ENCODE measurements at places on chromosomes 6 and 20.
A peak's percentile ranks its signal among the peaks of the same experiment; 100 is the strongest.

- H3K27me3 ChIP-seq = no peaks in the 10 kb centered on the region
- no peak overlapping the region for H3K4me3 ChIP-seq
- H3K36me3 ChIP-seq = no peaks in the 10 kb centered on the region
- H3K27ac ChIP-seq = no peak overlapping the region
These were observed 40.8 kb downstream of the CCDC170 start for GRCh38 chr6:151534576-151534975.

GRCh38 chr6:127824061-127824460, 76.8 kb downstream of the THEMIS start:
- H3K4me3 ChIP-seq = no peak overlapping the region
- H3K4me1 ChIP-seq = no peaks in the 10 kb centered on the region
- H3K27me3 ChIP-seq = no peaks in the 10 kb centered on the region
- DNase-seq = no peak
- no peaks in the 10 kb centered on the region for H3K36me3 ChIP-seq
- no peak overlapping the region for H3K27ac ChIP-seq

- H3K27ac ChIP-seq = no peak overlapping the region
- DNase-seq = no peak
- H3K36me3 ChIP-seq = no peaks in the 10 kb centered on the region
These were observed 19.5 kb upstream of the OCSTAMP start for GRCh38 chr20:46569961-46570360.

GRCh38 chr20:42961771-42962170, 227.9 kb downstream of the PTPRT start:
- no peak overlapping the region for H3K27ac ChIP-seq
- H3K36me3 ChIP-seq = no peaks in the 10 kb centered on the region
- DNase-seq = no peak

DNA sequence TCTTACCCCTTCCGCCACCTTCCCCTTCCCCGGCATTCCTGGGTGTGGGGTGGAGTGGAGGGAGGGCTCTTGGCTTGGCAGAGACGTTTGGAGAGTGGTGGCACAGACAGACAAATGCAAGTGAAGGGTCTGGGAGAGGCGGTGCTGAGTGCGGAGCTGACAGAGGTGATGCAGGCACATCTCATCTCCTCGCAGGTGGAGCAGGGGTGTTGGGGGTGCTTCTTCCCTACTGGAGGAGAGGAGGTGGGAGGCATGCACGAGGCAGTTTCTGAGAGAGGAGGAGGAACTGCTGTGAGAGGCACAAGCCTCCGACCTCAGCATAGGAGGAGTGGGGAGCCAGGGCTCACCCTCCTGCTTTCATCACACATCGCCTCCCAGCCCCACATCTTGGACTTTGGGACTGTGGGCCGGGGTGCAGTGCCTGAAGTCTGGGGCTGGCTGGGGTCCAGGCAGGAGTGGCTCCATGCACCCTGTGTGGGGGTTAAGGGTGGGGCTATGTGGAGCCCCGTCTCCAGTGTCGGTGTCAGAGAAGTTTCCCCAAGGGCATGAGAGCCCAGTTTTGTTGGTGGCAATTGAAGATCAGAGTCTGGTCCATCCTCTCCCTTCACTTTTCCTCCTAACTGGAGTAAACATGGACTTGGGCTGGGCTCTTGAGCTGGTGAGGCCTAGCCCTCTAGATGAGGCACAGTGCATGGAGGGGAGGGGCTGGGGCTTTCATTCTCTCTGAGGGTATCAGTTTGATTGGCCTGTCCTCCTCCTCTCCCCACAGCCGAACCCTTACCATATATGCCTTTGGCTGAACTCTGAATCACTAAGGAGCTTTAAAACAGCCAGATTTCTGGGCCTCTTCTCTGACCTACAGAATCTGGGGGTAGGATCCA, 20.2 kb upstream of the SLC22A7 start:
- H3K36me3 ChIP-seq = no peaks in the 10 kb centered on the region
- peaks cover 67% of the 10 kb centered on the region for H3K27me3 ChIP-seq
- no peak overlapping the region for H3K27ac ChIP-seq

GRCh38 chr6:121436960-121437850, 1.8 kb downstream of the GJA1 start:
- peak overlapping the region; percentile 57 for H3K4me3 ChIP-seq
- H3K27me3 ChIP-seq = peaks cover 13% of the 10 kb centered on the region
- DNase-seq = no peak
- peaks cover 33% of the 10 kb centered on the region for H3K4me1 ChIP-seq

DNA sequence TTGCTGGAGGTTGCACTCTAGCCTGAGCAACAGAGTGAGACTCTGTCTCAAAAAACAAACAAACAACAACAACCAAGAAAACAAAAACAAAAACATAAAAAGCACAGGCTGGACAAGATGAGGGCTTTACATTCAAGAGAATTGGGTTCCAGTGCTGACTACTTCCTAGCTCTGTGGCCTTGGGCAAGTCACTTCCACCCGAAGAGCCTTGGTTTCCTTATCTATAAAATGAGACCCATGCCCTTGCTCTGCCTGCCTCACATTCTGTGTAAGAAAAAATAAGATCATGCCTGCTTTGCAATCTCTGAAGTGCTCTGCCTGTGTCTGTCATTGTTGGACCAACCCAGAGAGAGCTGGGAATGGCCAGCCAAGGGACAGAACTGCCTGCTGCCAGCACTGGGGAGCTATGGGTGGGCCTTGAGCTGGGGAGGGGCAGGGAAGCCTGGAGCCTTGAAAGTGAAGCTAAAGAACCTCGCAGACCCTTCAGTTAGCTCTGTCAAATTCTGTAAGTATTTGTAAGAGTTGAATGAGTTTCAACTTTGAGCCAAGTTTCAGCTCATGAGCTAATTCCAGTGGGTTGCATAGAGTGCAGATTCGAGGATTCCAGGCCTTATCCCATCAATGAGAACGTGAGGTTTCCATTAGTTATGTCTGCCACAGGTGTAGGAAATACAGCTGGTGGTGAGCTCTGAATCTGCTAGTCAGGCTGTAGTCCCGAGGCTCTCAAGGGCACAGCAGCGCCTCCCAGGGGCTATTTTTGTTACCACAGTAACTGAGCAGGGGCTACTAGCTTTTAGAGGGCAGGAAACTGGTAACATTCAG, 93.2 kb downstream of the DLGAP4 start:
- no peaks in the 10 kb centered on the region for H3K4me1 ChIP-seq
- no peak overlapping the region for H3K4me3 ChIP-seq
- no peak overlapping the region for H3K27ac ChIP-seq
- DNase-seq = peak; percentile 33
- peaks cover 25% of the 10 kb centered on the region for H3K27me3 ChIP-seq

- no peaks in the 10 kb centered on the region for H3K4me1 ChIP-seq
- H3K27me3 ChIP-seq = no peaks in the 10 kb centered on the region
- peak; percentile 52 for DNase-seq
- H3K36me3 ChIP-seq = peaks cover 6% of the 10 kb centered on the region
These were observed 243.5 kb downstream of the GMPR start for GRCh38 chr6:16481697-16482399.

GRCh38 chr20:31698803-31699718, 23.6 kb downstream of the BCL2L1 start:
- DNase-seq = peak; percentile 59
- no peak overlapping the region for H3K4me3 ChIP-seq
- peaks cover 53% of the 10 kb centered on the region for H3K4me1 ChIP-seq
- H3K36me3 ChIP-seq = peaks cover 12% of the 10 kb centered on the region

- H3K36me3 ChIP-seq = peaks cover 34% of the 10 kb centered on the region
- peaks cover 34% of the 10 kb centered on the region for H3K4me1 ChIP-seq
- no peak for DNase-seq
- no peaks in the 10 kb centered on the region for H3K27me3 ChIP-seq
These were observed 3.7 kb downstream of the UQCC2 start for GRCh38 chr6:33707771-33708170.

- no peaks in the 10 kb centered on the region for H3K27me3 ChIP-seq
- H3K4me3 ChIP-seq = no peak overlapping the region
- H3K36me3 ChIP-seq = no peaks in the 10 kb centered on the region
- no peak overlapping the region for H3K27ac ChIP-seq
- DNase-seq = no peak
- H3K4me1 ChIP-seq = peaks cover 15% of the 10 kb centered on the region
These were observed 3.0 kb downstream of the GLP1R start for GRCh38 chr6:39051399-39052122.

GRCh38 chr6:142675517-142675916, 269.5 kb downstream of the HIVEP2 start:
- DNase-seq = no peak
- no peak overlapping the region for H3K4me3 ChIP-seq
- H3K27ac ChIP-seq = no peak overlapping the region
- peaks cover 8% of the 10 kb centered on the region for H3K27me3 ChIP-seq
- H3K4me1 ChIP-seq = no peaks in the 10 kb centered on the region

GRCh38 chr6:3438190-3439167, 18.4 kb downstream of the SLC22A23 start:
- no peaks in the 10 kb centered on the region for H3K27me3 ChIP-seq
- H3K36me3 ChIP-seq = no peaks in the 10 kb centered on the region
- peaks cover 16% of the 10 kb centered on the region for H3K4me1 ChIP-seq
- DNase-seq = peak; percentile 70

Measured in stomach (tissue), 19 donors.